Activated CD4-positive, alpha-beta memory T cell treated with anti-CD3 and anti-CD28 coated beads for 36 hours (primary cell): ENCODE measurements at places on chromosomes 13 and 19. TPM values are rescaled to one million over a fixed set of nuclear protein-coding genes. Genes with fewer than 3 reads are reported as not detected.

PRODH2 gene
- total RNA-seq: not detected

LRRC63 gene
- 0.45 TPM for total RNA-seq

GRCh38 chr13:102197193-102197592, 204.7 kb downstream of the FGF14 start:
- DNase-seq: no peak
- no peak overlapping the region for H3K4me3 ChIP-seq
- no peaks in the 10 kb centered on the region for H3K36me3 ChIP-seq
- H3K4me1 ChIP-seq: peaks cover 8% of the 10 kb centered on the region
- H3K27me3 ChIP-seq: no peaks in the 10 kb centered on the region

ANKRD24 gene
- total RNA-seq: 1.8 TPM

SYNGR4 gene
- not detected for total RNA-seq

BEST2 gene
- not detected for total RNA-seq

- H3K4me3 ChIP-seq: peak within 1 kb of the TSS; percentile 83
- H3K36me3 ChIP-seq: peaks cover 48% of the 10 kb centered on the region
- peaks cover 24% of the 10 kb centered on the region for H3K4me1 ChIP-seq
- no peaks in the 10 kb centered on the region for H3K27me3 ChIP-seq
- H3K27ac ChIP-seq: peak within 1 kb of the TSS; percentile 92
These were observed at the start of gene ZNF559 for GRCh38 chr19:9323919-9324583. Gene ZNF559 (plus strand): TSS chr19:9324179. CDS start chr19:9338550, 14,371 bp downstream.

- no peak overlapping the region for H3K27ac ChIP-seq
- H3K4me1 ChIP-seq: peaks cover 2% of the 10 kb centered on the region
- peaks cover 3% of the 10 kb centered on the region for H3K36me3 ChIP-seq
- H3K4me3 ChIP-seq: no peak overlapping the region
- DNase-seq: no peak
- H3K27me3 ChIP-seq: no peaks in the 10 kb centered on the region
These were observed 76.1 kb downstream of the RGCC start for GRCh38 chr13:41533266-41534052.

DNAAF3 gene
- not detected for total RNA-seq

GRCh38 chr19:55451163-55451964, 8.3 kb upstream of the SHISA7 start:
- no peak overlapping the region for H3K27ac ChIP-seq
- peaks cover 22% of the 10 kb centered on the region for H3K27me3 ChIP-seq
- DNase-seq: no peak
- H3K4me1 ChIP-seq: peaks cover 7% of the 10 kb centered on the region
- peaks cover 4% of the 10 kb centered on the region for H3K36me3 ChIP-seq

FUT2 gene
- not detected for total RNA-seq

- H3K36me3 ChIP-seq: no peaks in the 10 kb centered on the region
- DNase-seq: no peak
- no peaks in the 10 kb centered on the region for H3K27me3 ChIP-seq
- no peaks in the 10 kb centered on the region for H3K4me1 ChIP-seq
- no peak overlapping the region for H3K27ac ChIP-seq
These were observed 474.5 kb upstream of the NBEA start for GRCh38 chr13:34467450-34468083.
